Renal cortical epithelial cell (primary cell): ENCODE measurements at places on chromosomes 2 and 18. TPM values are rescaled to one million over a fixed set of nuclear protein-coding genes. Genes with fewer than 3 reads are reported as not detected.
A peak's percentile ranks its signal among the peaks of the same experiment; 100 is the strongest.

DNA sequence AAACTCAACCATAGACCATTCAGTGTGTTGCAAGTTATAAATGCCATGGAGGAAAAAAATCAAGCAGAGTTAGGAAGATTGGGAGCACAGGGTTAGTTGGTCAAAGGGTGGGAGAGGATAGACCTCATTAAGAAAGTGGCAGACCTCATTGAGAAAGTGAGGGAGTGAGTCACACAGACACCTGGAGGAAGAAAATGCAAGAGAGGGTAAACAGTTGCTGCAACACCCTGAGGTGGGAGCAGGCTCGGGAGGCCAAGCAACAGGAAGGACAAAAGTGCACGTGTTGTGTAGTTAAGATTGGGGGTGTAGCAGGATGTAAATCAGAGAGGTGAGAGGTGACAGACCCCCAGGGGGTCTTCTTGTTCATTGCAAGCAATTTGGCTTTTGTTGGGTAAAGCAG lies 6.4 kb downstream of the IL1RL1 start:
- peak; percentile 57 for DNase-seq

GRCh38 chr2:41966431-41966893 lies 81.4 kb upstream of the PKDCC start:
- peak; percentile 97 for DNase-seq

DNA sequence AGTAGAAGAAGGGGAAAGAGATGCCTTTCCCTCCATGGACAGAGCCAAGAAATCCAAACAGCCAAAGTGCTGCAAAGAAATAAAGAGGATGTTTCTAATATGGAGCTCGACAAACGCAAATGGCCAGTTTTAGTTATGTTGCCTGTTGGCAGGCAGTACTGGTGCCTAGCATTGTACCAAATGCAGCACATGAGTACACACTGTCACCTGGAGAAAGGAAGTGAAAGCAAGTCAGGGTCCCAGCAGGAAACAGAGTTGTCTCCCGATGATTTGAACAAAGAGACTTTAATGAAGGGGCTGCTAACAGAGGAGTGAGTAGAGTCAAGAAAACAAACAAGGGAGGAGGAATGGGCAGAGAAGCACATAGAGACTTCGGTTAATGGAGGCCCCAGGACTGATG lies 623.0 kb downstream of the BCL11A start:
- no peak for DNase-seq

DNA sequence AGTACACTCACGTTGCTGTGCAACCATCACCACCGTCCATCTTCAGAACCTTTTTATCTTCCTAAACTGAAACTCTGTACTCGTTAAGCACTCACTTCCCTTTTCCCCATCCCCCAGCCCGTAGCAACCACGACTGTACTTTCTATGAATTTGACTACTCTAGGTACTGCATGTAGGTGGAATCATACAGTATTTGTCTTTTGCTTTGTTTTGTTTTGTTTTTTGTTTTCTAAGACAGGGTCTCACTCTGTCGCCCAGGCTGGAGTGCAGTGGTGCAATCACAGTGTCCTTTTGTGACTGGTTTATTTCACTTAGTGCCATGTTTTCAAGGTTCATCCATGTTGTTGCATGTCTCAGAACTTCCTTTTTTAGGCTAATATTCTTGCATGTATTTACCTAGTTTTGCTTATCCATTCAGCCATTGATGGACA lies 7.0 kb upstream of the TYMS start:
- DNase-seq: no peak

GRCh38 chr2:103183061-103183460 lies 421.2 kb downstream of the TMEM182 start:
- DNase-seq: no peak

DNA sequence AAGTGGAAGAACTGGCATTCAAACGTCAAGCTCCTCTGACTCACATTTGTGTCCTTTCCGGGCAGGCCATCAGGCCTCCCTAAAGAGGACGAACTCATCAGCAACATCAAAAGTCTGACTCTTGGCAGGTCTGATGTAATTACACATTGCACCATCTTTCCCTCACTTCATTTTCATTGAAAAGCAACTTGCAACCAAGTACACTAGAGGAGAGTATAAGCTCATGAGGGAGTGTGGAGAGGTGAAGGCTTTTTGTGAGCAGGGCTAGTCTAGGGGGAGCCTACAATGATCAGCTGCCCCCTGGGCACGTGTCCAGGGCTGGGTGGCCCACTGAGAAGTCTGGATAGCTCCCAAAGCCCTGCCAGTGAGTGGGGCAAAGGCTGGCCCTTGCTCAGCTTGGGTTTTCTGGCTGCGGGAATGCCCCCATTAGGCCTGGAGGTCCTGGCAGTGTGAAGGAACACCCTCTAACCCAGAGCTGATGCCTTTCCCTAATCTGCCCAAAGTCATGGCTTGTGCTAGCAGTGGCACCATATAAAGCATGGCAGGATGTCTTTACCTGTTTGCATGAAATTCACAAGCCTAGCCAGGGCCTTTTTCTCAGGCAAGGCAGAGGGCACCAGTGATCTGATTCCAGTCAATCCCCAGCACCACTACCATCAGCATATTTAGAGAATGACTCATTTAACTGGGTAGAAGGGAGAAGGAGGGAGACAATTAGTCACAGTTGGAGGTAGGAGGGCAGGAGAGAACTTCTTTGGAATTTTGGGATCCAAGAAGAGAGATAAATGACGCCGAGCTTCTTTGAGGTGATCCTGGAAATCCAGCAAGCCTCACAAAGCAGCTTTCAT lies 8.5 kb upstream of the DAW1 start:
- peak; percentile 96 for DNase-seq

GRCh38 chr18:46279673-46280072 lies 175.5 kb downstream of the HAUS1 start:
- no peak for DNase-seq

DNA sequence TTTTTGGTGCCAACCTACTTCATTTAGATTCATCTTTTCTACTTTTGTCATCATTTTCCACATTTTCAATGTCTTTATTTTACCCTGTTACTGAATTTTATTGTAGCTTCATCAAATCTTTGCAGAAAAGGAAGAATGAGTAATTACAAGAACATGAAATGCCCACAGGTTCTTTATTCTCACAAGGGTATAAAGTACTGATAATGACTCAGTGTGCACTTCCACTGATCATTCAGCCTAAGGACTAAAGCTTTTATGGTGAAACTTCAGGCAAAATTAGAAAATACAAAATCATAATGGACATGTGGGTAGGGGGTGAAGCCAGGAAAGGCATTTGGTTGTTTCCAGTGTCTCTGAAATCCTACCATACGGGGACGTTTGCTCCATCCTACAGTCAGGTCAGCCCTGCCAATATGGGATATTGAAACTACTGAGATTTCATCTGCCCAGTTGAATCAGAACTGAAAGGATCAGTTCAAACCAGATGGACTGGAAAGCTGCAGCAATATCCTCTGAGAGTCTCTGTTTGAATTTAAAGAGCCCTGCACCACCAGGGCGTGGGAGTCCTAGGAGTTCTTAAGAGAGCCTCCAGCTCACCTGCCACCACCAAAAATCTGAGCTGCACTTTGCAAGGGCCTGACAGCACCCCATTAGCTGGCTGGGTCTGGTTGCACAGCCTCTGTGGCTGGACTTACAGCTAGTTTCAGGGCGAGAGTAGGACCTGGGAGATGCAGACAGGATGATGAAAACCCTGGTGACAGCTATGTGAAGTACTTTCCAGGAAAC lies 390.4 kb downstream of the CMPK2 start:
- no peak for DNase-seq

DNA sequence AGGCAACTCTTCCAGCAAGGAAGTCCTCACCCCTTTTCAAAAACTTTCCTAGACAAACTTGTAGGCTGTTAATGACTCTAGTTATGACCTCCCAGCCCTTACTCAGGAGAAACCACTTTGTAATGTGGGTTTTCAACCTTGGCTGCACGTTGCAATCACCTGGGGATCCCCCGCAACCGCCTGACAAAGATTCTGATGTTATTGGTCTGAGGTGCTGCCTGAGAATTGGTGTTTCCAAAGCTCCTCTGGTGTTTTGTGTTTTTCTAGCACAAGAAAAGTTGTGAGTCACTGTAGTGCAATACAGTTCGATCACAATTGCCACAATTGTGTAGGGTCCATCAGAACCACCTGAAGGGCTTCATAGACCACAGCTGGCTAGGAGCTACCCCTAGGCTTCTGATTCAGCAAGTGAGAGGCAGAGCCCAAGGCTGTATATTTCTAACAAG lies 121.6 kb downstream of the SP100 start:
- no peak for DNase-seq

DNA sequence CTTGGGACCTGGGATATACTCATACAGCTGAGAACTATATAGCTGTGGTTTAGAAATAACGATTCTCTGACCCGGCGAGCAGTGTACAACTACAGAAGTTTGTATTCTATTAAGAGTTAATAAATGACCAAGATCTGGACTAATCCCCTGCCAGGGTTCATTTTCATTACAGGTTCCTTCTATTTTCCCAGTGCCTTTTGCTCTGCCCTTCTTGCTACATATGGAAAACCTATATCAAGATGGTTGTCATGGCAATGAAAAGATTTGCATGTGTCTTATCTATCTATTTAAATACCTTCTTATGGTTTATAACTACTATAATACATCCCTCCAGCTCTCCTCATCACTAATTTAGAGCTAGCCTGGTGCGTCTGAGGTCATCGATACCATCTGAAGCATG lies 965.2 kb downstream of the BCL11A start:
- DNase-seq: no peak

DNA sequence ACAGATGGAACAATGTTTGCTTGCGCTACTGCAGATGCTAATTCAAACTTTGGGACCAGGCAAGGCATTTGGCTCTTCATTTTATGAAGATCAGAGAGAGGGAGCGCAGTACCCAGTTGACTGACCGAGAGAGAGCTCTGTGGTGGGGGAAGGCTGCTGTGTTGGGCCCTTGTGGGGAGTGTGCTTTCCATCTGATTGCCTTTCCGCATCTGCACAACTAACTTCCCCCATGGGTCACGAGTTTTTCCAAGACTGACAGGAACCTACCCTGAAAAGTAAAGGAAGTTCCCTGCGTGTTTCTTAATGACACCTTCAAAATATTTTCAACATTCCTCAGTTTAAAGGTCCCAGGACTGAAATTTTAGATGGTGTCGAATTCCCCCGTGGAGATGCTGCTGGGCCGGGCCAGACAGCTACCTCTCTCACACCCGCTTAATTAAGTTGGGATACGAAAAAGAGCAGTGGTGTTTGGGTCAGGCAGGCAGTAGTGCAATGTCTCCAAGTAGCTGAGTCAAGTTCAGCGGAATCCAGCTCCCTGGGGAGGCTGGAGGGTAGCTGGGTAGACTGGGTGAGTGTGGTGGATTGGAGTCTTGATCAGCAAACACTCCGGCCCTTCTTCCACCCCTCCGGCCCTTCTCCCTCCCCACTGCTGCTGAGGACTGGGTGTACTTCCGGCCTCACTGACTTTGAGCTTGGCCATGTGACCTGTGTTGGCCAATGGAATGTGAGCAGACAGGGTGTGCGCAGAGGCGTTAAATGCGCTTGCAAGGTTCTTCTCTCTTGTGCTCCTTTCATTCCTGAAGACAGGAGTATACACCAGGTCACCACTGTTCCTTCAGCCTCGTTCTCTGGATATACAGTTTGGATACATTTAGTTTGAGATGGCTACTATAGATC lies 2.3 kb upstream of the ARHGAP25 start:
- no peak for DNase-seq

DNA sequence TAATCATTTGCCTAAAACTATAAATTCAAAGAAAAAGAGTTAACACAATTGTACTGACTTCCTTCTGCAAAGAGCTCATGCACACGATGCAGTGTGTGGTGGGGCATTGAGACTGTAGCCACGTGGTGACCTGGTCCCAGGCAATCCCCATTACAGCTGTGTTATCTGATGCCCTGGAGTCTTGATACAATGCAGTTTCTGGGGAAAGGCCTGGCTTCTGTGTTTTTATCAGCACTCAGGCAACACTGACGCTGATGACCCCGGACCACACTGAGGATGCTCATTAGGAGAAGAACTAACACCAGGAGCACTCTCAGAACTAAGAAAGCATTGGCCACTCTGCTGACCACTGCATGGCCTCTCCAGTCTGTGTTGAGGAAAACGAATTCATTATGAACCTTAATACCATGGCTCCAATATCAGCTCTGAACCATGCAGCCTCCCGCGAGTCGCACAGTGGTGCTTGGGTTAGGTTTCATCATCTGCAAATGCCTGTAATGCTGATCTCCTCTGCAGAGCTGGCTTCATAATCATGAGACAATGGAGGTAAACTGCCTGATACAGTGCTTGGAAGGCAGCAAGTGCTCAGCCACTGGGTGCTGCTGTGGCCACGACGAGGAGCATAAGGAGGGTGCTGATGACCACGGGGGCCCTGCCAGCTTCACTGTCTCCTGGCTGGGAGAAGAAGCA lies 218.5 kb downstream of the MYT1L start:
- DNase-seq: no peak

DNA sequence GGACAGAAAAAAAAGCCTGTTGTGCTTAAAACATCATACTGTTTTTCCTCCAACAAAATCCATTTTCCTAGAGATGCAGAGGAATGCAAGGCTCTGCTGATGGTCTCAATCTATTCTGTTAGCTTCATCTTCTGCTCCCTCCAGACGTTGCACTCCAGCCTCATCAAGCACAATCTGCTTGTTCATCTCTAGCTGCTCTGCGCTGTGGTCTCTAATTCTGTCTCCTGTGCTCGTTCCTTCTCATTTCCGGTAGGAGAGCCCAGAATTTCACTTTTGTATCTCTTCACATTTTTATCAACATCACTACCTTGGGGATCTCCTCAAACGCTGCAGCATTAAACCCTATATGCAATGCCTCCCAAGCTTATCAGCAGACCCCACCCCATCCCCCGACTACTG lies 708.9 kb downstream of the RNF144A start:
- no peak for DNase-seq

DNA sequence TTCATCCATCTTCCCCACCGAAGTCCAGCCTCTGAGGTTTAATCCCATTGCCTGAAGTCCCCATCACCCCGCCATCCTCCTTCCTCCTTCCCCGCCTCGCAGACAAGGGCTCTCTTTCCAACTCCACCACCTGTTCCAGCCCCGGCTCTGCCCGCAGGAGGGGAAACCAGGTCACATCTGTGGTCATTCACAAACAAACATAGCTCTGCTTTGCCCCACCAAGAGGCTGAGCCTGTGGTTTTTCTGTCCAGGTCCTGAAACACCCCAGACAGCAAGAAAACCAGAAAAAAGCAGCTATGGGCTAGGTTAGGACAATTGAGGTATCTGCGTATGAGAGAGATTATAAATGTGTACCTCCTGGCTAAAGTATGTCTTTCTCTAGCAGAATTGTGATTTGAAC lies 144.7 kb downstream of the GLI2 start:
- peak; percentile 25 for DNase-seq

SLC16A14 gene
- 0.17 and 1.8 TPM in 2 replicates for total RNA-seq

ATP8B1 gene
- 27.1 and 48.8 TPM in 2 replicates for total RNA-seq

KIF1A gene
- 0.45 and 4.2 TPM in 2 replicates for total RNA-seq

INSIG2 gene
- total RNA-seq: 20.0 and 35.3 TPM in 2 replicates

MSGN1 gene
- total RNA-seq: not detected in 2 replicates

USP34 gene
- total RNA-seq: 76.2 and 182 TPM in 2 replicates

DYSF gene
- 10.2 and 20.1 TPM in 2 replicates for total RNA-seq

PJVK gene
- 0.87 and 3.3 TPM in 2 replicates for total RNA-seq

RBM43 gene
- 3.6 and 10.4 TPM in 2 replicates for total RNA-seq

FMNL2 gene
- 59.0 and 69.7 TPM in 2 replicates for total RNA-seq

TRPM8 gene
- total RNA-seq: 1.0 and 4.5 TPM in 2 replicates

GKN2 gene
- total RNA-seq: not detected in 2 replicates

SLC35F6 gene
- 41.3 and 62.2 TPM in 2 replicates for total RNA-seq

NDUFB3 gene
- total RNA-seq: 103 and 115 TPM in 2 replicates

CMPK2 gene
- 0.55 and 9.0 TPM in 2 replicates for total RNA-seq

TMEM87B gene
- 37.3 and 59.6 TPM in 2 replicates for total RNA-seq

ACTG2 gene
- total RNA-seq: 0.15 TPM in 1 of 2 replicates, not detected in the other
